ENCODE measurements at places on chromosomes 16 and 17. TPM values are rescaled to one million over a fixed set of nuclear protein-coding genes. Genes with fewer than 3 reads are reported as not detected.

GRCh38 chr16:85722128-85722893 is 28.6 kb downstream of the C16orf74 start:
- DNase-seq: no peak

DNA sequence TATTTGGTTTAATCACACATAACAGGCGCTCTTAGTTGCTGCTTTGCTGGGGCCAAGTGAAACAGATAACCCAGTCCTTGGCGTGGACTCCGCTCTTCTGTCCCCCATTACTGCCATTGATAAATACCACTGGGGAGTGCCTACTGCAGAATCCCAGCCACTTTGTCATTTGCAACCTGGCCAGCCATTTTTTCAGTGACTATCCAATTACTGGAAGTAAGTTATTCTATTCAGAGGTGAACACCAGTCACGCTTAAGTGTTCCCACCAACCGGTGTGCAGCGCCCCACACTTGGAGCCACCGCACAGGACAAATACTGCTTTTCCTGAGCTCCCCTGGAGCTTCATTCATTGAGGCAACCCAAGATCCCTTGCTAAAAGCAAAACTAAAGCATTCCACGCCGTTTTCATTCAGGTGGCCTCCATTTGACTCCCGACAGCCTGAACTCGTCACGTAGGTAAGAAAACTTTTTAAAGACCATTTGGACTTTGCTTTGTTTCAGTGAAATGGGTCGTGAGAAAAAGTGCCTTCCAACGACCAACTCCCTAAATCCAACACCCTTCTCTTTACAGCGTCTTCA is 1.8 kb downstream of the USP7 start:
- no peak for DNase-seq

- no peak for DNase-seq
Measured at GRCh38 chr17:6066183-6066948, 3.8 kb upstream of the WSCD1 start.

The MXRA7 gene
- 12.0 TPM for total RNA-seq

Data from left colon (tissue), 2 donors.